ENCODE measurements at places on chromosomes 4 and X.

- peak; percentile 5 for DNase-seq
These were observed 205.0 kb upstream of the TET2 start for GRCh38 chr4:104941661-104942062.

- DNase-seq = no peak
These were observed 32.4 kb upstream of the TMEM131L start for GRCh38 chr4:153433754-153434105.

DNA sequence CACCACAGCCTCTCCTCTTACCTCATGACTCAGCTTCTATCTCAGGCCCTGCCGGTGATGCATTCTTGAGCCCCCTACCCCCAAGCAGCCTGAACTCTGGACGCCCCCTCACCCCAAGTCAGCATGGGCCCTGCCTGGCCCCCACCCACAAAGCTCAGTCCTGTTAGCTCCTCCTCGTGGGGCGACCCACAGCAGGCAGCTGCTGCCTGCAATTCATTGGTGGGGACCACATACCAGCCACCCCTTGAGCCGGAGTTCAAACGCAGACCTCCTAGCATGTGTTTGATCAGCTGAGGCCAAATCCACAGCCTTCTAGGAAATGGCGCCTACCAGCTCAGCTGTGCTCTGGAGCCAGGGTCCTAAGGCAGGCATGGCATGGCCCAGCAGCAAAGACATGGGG lies 111.8 kb downstream of the EFNB1 start:
- DNase-seq = no peak

DNA sequence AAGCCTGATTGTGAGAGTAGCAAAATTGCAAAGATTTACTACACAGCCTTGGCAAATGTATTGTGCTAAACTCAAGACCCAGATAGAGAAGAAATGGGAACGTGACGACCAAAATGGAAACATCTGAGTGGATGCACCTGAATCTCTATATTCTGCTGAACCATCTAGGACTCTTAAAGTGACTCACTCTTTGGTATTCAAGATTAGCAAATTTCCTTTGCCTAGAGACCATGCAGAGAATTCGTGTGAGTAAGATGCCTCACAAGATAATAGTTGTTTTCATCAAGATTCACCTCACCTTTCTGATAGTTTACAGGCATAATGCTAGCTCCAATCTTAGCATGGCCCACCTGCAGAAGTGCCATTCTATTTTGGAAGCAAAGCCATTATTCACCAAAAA lies 14.4 kb upstream of the ATOH1 start:
- no peak for DNase-seq
